ENCODE measurements at places on chromosomes 1 and 21.

DNA sequence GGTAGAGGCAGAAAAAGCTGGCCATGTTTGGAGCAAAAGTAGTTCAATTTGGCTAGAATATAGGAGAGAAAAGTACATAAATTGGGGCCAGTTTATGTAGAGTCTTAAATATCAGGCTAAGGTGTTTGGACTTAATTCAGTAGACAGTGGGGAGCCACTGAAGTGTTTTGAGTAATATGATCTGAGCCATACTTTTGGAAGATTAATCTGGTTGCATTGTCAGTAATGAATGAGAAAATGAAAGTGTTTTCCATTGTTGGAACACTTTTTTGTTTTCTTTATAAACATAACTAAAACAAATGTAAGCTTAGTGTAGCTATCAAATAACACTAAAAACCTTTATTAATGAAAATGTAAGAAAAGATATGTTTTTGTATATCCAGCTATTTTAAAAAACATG, 42.1 kb downstream of the POU2F1 start:
- no peak for DNase-seq

DNA sequence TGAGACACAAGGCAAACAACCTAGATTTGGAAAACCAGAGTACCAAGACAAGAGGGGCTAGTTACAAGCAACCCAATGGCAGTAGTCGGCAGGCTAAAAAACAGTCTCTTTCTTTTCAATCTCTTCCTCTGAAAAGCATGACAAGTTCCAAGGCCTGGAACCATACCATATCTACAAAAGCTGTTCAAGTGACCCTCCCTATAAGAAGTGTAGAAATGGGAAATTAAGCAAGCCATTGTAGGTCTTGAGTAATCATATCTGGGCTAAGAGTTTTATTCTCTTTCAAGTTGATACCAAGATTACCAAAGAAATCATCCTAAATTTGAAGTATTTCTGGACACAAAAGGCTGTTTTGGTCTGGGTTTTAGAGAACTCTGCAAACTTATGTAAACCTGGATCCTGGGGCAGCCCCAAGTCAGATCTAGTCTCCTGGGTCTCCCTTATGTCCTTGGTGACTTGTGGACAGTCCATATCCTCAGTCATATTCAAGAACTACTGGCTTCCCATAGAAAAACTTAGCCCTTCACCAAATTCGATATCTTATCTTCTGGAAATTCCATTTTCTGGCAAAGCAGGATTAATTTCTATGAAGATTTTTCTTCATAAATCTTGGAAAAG, 24.7 kb downstream of the FMO3 start:
- no peak for DNase-seq

DNA sequence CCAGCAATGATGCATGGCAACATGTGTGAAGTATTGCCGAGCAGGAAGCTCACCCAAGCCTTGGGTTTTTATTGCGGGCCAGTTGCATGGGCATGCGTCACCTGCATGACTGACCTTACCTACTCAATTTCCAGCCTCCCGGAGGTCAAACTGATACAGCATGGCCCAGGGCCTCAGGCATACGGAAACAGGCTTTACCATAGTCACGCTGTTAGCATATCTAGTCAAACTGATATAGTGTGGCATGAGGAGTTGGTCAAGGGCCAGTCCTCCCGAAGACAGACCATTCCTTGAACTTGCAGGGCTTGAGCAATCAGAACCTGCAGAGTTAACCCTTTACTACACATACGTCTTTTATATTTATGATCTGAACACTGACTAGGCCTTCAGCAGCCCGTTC, 6.4 kb upstream of the DUSP12 start:
- DNase-seq, result no peak

GRCh38 chr1:93616221-93616995, 65.2 kb downstream of the BCAR3 start:
- DNase-seq, result no peak

DNA sequence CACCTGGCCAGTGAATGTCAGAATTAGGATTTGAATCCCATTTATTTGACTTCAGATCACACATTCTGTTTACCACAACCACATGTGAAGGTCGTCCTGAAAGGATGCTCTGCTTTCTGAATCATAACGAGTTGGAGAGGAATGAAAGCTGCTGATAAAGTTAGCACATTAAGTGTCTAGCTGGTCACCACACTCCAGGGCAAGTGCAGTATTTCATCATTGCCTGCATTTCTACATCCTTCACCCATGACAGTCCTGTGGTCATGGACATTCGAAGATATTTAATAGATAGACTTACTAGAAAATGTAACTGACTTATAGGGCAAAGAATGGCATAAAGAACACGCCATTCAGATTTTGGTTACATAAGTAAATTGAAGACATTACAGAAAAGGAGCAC, 52.7 kb upstream of the ST6GALNAC3 start:
- DNase-seq, result no peak

Measured in pancreas (tissue), 10 donors.